WERI-Rb-1 (cell line): ENCODE measurements at places on chromosomes 2 and 18.

DNA sequence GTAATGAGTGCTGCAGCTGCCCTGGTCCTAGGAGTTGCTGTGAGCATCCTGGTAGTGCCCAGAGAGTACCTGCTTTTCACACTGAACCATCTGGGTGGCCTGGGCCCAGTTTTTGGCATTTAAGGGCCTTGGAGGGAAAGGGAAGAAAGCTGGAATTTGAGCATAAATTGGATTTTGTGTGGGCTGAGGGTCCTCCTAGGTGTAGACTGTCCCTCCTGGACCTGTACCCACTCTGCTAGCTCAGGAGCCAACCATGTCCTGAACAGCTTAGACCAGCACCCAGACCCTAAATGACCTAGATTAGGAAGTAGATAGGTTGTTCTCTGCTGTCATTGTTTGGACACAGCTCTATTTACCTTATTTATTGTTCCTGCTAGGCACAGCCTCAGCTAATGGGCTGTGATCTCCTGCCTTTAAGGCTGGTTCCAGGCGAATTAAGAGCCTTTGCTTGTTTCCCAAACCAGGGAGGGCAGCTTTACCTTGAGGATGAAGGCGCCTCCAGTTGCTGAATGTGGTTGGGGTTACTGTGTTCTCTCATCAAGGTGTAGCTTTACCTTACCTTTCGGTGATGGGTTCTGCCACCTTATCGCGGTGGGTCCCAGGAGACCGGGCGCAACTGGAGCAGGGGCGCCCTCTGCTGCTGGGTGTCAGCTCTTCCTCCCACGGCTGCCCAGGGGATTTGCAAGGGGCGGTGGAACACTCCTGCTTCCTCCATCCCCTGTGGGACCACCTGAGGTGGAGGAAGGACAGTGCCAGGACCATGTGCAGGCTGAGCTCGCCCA is 34.4 kb downstream of the ITGA6 start:
- DNase-seq: peak; percentile 66

GRCh38 chr2:7866825-7867224 is 815.0 kb upstream of the ID2 start:
- DNase-seq: no peak

- DNase-seq: no peak
Measured at GRCh38 chr2:239751679-239752355, 273.3 kb downstream of the NDUFA10 start.

- peak; percentile 93 for DNase-seq
Measured at GRCh38 chr2:96960153-96960961, 26.0 kb downstream of the FAM178B start.

GRCh38 chr2:23772056-23772455 is 154.9 kb downstream of the ATAD2B start:
- no peak for DNase-seq

- no peak for DNase-seq
Measured at GRCh38 chr2:136242100-136242499, 124.2 kb upstream of the CXCR4 start.

- no peak for DNase-seq
Measured at GRCh38 chr2:79994965-79995364, 309.6 kb downstream of the LRRTM1 start.

DNA sequence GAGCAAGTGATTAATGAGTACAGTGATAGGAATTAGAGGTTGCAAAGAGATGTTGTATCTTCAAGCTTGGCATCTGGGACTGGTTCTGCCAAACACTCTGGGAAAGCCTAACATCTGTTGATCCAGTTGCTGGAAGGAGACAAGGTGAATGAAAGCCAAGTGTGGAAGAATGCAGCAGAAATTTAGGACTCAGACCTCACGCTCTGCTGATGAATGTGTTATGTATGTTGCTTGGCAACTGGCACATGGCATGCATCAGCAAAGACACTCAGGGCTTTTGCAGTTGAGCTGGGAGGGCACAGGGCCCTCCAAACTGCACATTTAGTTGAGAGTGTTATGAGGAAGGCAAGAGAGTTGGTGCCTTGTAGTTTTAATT is 105.5 kb downstream of the COLEC12 start:
- no peak for DNase-seq

DNA sequence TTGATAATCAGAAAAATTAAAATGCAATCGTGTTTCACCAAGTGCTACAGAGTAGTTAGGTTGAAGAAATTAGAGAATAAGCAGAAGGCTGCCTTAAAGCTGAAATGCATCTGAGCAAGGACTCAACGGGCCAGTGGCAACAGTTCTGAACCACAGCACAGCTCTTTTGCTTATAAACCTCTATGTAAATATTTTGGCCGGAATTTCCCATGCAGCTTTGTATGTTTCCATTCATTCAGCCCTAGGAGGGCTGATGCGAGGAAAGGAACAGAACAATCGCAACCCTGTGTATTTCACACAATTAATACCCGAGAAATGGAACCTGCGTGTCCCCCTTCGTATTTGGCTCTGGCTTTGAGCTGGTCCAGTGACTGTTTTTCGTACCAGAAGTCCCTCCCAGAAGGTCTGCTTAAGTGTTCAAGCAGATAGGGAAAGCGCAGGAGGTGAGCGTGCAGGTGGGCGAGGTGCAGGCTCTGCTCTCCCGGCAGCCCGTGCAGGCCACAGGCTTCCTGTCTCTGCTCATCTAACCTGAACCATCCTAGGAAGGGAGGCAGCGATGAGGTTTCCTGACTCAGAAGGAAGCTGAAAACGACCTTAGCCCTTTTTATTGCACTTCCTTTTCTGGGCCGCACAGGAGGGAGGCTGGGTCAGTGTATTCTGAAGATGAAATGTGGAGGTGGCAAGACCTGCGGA is 67.3 kb downstream of the ASB1 start:
- DNase-seq: no peak

DNA sequence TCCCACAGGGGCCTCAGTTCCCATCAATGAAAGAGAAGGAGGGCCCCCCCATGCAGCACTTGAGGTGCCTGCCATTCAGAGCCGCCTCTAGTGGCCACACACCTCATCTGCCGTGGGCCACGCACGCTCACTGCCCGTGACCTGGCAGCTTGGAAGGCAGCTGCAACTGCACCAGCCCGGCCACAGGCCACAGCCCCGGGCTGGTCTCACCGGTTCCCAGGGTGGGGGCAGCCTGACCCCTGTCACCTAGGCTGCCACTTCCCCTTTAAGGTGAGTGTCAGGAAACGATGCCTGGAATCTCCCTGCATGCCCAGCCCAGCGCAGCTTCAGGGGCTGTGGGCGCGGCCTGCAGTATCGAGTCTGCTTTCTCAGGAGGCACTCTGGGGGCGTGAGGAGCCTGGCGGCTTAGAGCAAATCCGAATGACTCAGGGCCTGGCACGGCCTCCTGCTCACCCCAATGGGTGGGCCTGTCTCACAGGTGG is 2.6 kb downstream of the MAB21L4 start:
- DNase-seq: peak; percentile 82

- no peak for DNase-seq
Measured at GRCh38 chr18:39025531-39025930, 1459.9 kb upstream of the CELF4 start.

DNA sequence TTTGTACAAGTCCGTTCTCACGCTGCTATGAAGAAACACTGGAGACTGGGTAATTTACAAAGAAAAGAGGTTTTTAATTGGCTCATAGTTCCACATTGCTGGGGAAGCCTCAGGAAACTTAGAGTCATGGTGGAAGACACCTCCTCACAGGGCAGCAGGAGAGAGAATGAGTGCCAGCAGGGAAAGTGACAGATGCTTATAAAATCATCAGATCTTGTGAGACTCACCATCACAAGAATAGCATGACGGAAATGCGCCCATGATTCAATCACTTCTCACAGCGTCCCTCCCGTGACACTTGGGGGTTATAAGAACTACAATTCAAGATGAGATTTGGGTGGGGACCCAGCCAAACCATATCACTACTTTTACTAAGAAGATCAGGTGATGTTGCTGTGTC is 285.8 kb downstream of the TMX3 start:
- no peak for DNase-seq

GRCh38 chr2:160484859-160485520 is 8.6 kb downstream of the RBMS1 start:
- no peak for DNase-seq
